Mesothelial cell of epicardium (in vitro differentiated cells): ENCODE measurements at places on chromosomes 3 and 15. TPM values are rescaled to one million over a fixed set of nuclear protein-coding genes. Genes with fewer than 3 reads are reported as not detected.

The AGBL1 gene
- total RNA-seq = 0.05 TPM in 1 of 3 replicates, not detected in the others

The IL17RD gene
- total RNA-seq = 27.5 to 30.3 TPM (median 27.9 TPM) in 3 replicates

The RBMS3 gene
- 42.5 to 46.3 TPM (median 45.4 TPM) in 3 replicates for total RNA-seq

The LRRC31 gene
- not detected in 3 replicates for total RNA-seq

The ATG7 gene
- total RNA-seq = 35.3 to 40.3 TPM (median 37.5 TPM) in 3 replicates

The CFAP20DC gene
- 5.4 to 6.3 TPM (median 6.1 TPM) in 3 replicates for total RNA-seq

The PIERCE2 gene
- total RNA-seq = 1.4 to 2.2 TPM (median 1.6 TPM) in 3 replicates

The GP5 gene
- total RNA-seq = 0.11 to 0.16 TPM in 2 of 3 replicates, not detected in the other

The HESX1 gene
- total RNA-seq = 1.5 to 2.4 TPM (median 1.7 TPM) in 3 replicates

The ATP13A5 gene
- total RNA-seq = not detected in 3 replicates

The CHDH gene
- 3.2 to 3.9 TPM (median 3.6 TPM) in 3 replicates for total RNA-seq

The LCTL gene
- 0.35 to 0.36 TPM (median 0.36 TPM) in 3 replicates for total RNA-seq

The CCDC13 gene
- 0.55 to 0.90 TPM (median 0.60 TPM) in 3 replicates for total RNA-seq

The XIRP1 gene
- total RNA-seq = not detected in 3 replicates

The IGF2BP2 gene
- total RNA-seq = 191 to 201 TPM (median 191 TPM) in 3 replicates

The PLA2G4D gene
- total RNA-seq = not detected in 3 replicates

The ZBED2 gene
- not detected in 3 replicates for total RNA-seq

The WDR53 gene
- total RNA-seq = 12.3 to 15.7 TPM (median 13.4 TPM) in 3 replicates

The GASK1A gene
- total RNA-seq = 0.75 to 1.6 TPM (median 0.84 TPM) in 3 replicates

The ERICH6 gene
- 0.24 to 0.68 TPM (median 0.65 TPM) in 3 replicates for total RNA-seq

The C15orf39 gene
- 62.0 to 66.6 TPM (median 62.2 TPM) in 3 replicates for total RNA-seq

The EEFSEC gene
- total RNA-seq = 17.2 to 19.4 TPM (median 18.6 TPM) in 3 replicates

The SH3GL3 gene
- 5.7 to 6.1 TPM (median 6.0 TPM) in 3 replicates for total RNA-seq

The TNNC1 gene
- 4.0 to 5.2 TPM (median 4.6 TPM) in 3 replicates for total RNA-seq

The WWTR1 gene
- total RNA-seq = 93.2 to 98.0 TPM (median 97.4 TPM) in 3 replicates

The SHC4 gene
- total RNA-seq = 0.58 to 0.90 TPM (median 0.64 TPM) in 3 replicates

The AADACL2 gene
- total RNA-seq = not detected in 3 replicates

The RTP3 gene
- not detected in 3 replicates for total RNA-seq

The CX3CR1 gene
- 0.20 to 0.51 TPM (median 0.22 TPM) in 3 replicates for total RNA-seq

The PRSS50 gene
- 4.4 to 4.8 TPM (median 4.5 TPM) in 3 replicates for total RNA-seq

The P2RY1 gene
- 7.3 to 8.9 TPM (median 8.5 TPM) in 3 replicates for total RNA-seq

The ROPN1 gene
- total RNA-seq = not detected in 3 replicates

The PEAK1 gene
- total RNA-seq = 90.2 to 92.3 TPM (median 91.8 TPM) in 3 replicates

The SPATA12 gene
- not detected in 3 replicates for total RNA-seq
